Forelimb muscle (tissue), 1 donor: ENCODE measurements at places on chromosomes 4 and X. TPM values are rescaled to one million over a fixed set of nuclear protein-coding genes. Genes with fewer than 3 reads are reported as not detected.

- DNase-seq, result no peak
These were observed 407.6 kb upstream of the BOD1L1 start for GRCh38 chr4:14035076-14035475.

- DNase-seq, result no peak
These were observed 124.0 kb upstream of the STIM2 start for GRCh38 chr4:26736621-26737020.

DNA sequence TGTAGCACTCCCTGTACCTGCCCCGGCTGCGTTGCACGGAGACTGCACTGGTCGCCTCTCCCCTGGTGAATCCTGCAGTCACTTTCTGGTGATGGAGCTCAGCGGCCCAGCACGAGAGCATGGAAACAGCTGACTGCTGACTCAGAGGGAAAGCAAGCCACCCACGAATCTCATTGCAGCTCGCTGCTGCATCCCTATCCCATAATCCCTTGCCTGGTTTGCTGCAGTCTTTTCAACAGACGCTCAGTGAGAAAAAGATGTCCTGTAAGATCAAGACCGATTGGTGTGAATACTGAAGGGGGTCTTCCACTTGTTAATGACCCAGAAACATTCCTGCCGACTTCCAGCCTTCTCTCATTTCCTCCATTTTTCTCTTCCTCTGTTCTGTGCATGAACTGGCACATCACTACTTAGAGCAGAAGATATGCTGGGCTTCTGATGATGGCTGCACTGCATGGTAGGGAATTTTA, 52.9 kb downstream of the TRIM2 start:
- DNase-seq, result no peak

DNA sequence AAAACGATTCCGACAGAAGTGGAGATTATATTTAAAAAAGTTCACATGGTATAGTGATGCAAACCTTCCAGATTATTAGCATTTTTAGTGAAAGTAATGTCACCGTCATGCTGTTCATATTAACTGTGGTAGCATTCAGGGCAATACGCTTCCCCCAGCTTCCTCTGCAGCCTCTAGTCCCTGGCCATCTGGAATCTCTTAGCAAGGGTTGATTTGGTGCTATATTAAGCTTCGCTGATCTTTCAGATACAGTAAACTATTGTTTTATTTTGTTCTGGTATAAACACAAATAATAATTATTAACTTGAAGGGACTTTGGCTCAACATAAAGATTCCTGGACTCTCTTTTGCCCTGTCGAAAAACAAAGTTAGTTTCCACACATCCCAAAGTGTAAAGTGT, 1080.5 kb upstream of the TENM3 start:
- no peak for DNase-seq

GRCh38 chrX:37993837-37994619, 12.3 kb upstream of the SYTL5 start:
- DNase-seq, result no peak

GRCh38 chr4:122456231-122457116, at the start of gene IL2:
Gene IL2 (minus strand): TSS chr4:122456725. CDS start chr4:122456440, 285 bp downstream.
- DNase-seq, result no peak

- DNase-seq, result no peak
These were observed 27.4 kb upstream of the IRAK1 start for GRCh38 chrX:154046940-154047610.

DNA sequence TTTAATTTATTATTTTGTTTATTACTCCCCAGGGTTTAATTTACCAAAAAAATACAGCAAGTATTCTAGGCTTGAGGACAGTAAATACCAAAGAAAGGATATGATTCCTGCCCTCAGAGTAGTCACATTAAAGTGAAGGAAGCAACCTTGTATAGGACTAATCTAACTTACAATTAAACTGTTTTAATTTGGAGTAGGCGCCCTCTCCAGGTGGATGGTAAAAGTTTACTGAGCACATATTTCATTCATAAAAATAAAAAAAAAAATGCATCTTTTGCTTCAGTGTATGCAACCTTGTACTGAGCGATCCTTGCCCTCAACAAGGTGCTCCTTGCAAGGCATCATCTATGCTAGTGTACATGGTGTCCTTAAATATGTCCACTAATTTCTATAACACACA, 72.0 kb upstream of the MAGEB16 start:
- DNase-seq, result no peak

- no peak for DNase-seq
These were observed 8.7 kb upstream of the TBC1D9 start for GRCh38 chr4:140764785-140765392.

DNA sequence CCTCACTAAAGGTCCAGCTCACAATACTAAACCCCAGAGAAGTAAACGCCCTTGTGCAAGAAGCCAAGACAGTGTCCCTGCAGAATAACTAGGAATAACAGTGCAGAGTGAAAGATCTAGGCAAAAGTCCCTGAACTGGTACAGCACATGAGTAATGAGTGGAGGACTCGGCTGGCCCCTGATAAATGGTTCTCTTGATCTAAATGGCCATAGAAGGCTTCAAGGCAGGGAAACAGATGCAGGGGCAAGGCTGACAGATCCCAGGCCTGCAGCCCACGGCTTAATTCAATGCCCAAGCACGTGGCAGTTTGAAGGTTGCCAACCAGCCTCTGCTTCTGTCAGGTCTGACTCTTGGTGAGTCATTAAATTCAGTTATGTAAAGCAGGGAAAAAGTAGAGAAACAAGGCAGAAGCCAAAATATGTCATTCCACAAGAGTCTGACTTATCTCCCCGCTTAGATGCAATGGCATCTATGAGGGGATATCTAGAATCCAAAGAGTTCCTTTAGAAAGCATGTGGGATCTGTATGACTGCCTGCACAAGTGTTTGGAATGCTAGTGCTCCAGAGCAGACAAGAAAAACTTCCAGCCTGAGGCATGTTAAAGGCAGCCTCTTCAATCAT, 121.3 kb downstream of the PRDM5 start:
- DNase-seq, result no peak

DNA sequence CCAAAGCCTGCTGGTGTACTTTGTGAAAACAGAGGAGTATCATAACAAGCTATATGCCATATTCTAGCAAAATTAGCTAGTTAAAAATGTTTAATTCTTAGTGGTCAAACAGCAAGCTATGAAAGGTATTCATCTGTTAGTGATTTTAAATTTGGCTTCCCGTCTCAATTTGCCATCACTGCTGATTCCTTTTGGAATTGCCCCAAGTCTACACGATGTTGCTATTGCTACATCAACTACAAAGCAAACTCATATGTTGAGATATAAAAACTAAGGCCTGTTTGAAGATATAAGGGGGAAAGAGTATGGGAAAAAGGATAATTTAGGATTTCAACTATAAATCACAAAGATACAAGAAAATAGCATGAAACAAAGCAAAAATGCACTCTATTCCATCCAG, 146.1 kb downstream of the COL25A1 start:
- no peak for DNase-seq

Gene ADAMTS3
- polyA plus RNA-seq, result 2.0 TPM

DNA sequence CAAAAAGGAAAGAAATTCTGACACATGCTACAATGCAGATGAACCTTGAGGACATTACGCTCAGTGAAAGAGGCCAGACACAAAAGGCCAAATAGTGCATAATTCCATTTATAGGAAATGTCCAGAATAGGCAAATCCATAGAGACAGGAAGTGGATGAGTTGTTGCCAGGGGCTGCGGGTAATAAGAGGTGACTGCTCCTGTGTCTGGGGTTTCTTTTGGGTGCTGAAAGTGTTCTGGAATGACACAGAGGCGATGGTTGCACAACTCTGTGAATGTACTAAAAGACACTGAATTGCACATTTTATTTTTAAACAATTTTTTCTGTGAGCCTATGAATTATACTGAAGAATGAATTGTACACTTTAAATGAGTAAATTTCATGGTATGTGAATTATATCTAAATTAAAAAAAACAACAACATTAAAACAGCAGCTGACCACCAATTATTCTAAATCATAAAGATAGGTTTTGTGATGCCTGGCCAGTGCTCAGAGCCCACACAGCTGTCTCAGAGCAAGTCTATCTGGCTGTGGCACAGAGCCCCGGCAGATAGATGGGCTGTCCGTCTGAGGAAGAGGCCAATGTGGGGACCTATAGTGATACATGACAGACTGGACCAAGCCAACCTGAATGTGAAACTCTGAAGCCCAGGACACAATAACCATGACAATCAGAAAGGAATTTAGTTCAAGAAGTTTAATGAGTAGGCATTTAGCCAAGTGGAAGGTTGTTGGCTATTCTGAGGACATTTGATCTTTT, 23.5 kb upstream of the IRAK1 start:
- no peak for DNase-seq

Gene UGT2B10
- polyA plus RNA-seq, result not detected

- no peak for DNase-seq
These were observed 103.6 kb downstream of the EMCN start for GRCh38 chr4:100414016-100414790.

DNA sequence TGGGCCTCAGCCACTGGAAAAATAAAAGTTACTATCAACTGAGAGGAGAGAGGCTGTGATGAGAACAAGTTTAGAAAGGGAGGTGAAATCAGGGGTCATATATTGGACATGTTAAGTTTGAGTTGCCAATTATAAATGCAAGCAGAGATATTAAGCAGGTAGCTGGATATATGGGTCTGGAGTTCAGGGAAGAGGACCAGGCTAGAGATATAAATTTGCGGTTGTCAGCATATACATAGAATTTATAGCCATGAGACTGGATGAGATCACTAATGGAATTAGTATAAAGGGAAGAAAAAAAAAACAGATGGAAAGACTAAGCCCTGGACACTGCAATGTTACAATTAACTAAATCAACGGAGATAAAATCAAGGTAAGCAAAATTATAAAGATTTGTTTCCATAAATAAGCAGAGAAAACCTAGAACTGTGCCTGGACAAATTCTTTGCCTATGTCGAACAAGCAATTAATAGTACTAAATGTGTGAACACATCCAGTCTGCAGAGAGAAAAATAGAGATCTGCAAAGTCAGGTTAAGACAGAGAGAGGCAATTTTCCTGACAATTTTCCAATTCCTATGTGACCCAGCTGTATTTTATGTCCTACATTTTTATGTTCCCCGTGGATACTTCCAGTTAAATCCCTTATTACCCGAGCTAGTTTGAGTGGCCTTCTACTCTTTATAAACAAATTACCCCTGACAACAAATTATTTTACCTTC, 265.4 kb downstream of the GASK1B start:
- no peak for DNase-seq

GRCh38 chrX:150155436-150156035, 207.6 kb upstream of the MAMLD1 start:
- DNase-seq, result no peak

DNA sequence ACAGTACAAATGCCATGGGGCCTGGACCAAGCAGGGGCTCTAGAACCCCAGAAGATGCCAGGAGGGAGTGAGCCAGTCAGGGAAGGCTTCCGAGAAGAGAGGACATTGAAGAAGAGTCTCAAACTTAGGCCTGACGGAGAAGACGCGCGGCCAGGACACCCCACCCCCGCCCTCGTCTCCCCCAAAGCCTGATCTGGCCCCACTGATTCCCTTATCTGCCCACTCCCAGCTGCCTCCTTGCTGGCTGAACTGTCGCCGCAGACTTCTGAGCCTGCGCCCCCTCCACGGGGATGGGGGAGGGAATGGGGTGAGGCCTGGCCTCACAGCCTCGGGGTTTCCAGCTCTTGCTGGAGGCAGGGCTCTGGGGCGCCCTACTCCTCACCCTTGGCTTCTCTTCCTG, 3.6 kb upstream of the GATA1 start:
- no peak for DNase-seq

GRCh38 chr4:8198206-8198905, 734 bp upstream of the SH3TC1 start:
- no peak for DNase-seq

DNA sequence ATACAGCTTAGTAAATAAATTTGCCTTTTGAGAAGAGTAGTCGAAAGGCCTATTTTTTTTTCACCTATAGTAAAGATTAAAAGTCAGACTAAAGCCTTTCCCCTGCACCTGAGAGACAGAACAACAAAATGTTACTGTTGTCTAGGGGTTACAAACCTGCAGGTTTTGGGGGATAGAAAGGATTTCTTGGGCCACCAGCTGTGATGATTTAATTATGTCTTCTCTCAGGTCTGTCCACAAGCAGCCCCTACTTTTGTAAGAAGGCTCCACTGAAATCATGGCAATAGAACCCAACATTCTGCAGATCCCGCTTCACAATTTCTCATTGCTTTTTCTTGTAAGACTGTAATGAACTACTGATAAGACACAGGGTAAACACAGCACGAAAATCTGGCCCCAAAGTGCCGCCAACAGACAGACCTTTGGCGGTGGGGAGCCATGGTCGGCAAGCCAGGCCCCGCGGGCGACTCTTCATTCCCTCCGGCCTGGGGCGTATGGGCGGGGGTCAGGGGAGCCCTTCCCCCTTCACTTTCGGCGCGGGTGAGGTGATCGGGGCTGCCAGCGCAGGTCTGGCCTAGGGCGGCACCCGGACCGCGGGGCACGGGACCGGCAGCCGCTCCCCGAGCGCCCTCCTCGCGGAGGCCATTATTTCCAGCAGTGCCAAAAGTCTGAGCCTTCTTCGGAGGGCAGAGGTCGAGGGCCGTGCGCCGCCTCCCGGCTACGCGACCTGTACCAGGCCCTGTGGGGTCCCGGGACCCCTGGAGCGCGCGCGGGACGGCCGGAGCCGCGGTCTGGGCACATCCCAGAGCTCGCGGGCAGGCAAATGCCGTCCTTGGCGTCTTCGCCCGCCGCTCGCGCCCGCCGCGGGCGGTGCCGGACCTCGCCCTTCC, 812 bp upstream of the KDM6A start:
- DNase-seq, result no peak

- no peak for DNase-seq
These were observed 184.8 kb downstream of the ARHGAP24 start for GRCh38 chr4:85659610-85660218.

Gene RPS6KA6
- polyA plus RNA-seq, result 3.8 TPM

- DNase-seq, result no peak
These were observed 31.6 kb upstream of the C1QTNF7 start for GRCh38 chr4:15396157-15396800.

Gene GLUD2
- polyA plus RNA-seq, result 2.5 TPM

DNA sequence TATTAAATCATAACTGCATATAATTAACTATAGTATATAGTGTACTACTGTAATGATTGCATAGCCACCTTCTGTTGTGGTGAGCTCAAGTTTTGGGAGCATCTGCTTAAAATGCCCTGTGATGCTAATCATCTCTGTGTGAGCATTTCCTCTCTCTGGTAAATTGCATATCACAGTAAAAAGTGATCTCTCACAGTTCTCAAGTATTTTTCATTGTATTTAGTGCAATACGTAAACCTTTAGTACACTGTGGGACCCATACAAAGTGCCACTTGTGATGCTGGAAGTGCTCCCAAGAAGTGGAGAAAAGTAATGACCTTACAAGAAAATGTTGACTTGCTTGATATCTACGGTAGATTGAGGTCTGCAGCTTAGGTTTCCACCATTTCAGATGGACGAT, 82.0 kb downstream of the WWC2 start:
- DNase-seq, result no peak

Gene PABPC4L
- 7.2 TPM for polyA plus RNA-seq

GRCh38 chr4:34139346-34139745, 2105.0 kb downstream of the ARAP2 start:
- DNase-seq, result no peak

Gene SPANXA1
- polyA plus RNA-seq, result not detected

Gene GPRIN3
- 3.0 TPM for polyA plus RNA-seq

GRCh38 chr4:182901337-182901736, 15.8 kb downstream of the DCTD start:
- no peak for DNase-seq
